ENCODE measurements at places on chromosomes 12 and 14.

DNA sequence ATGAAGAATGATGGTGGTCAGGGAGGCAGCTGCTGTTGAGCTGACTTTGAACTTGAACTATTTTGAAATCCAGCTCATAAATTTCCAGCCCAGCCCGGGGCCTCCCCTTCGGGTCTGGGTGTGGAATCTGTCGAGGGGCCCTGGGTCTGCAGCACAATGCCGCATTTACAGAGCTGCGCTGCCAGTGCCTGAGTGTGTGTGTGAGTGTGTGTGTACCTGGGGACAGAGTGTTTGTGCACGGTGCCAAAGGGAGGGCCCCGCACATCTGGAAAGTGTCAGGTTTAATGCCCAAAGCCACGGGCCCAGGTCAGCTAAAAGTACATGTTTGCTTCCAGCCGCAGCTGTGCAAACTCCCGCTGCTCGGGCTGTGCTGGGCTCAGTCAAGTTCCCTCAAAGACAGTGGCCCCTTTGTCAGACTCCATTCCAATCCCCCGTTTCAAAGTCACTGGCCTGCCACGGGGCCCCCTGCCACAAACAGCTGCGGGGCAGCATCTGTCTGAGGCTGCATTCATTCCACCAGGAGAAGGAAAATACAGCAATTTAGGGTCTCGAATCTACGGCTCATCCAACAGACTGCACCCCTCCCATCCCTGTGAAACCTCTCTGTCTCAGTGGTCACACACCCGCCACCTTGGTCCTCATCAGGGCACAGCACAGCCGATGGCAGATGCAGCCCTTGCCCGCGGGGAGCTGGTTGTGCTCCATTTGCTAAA, 16.3 kb upstream of the RFLNA start:
- DNase-seq, result no peak

GRCh38 chr12:40175045-40175444, 49.8 kb upstream of the LRRK2 start:
- no peak for DNase-seq

- DNase-seq, result no peak
Measured at GRCh38 chr14:82362452-82362851, 828.8 kb upstream of the SEL1L start.

- peak; percentile 46 for DNase-seq
Measured at GRCh38 chr12:1912580-1913376, 5.7 kb downstream of the CACNA2D4 start.

DNA sequence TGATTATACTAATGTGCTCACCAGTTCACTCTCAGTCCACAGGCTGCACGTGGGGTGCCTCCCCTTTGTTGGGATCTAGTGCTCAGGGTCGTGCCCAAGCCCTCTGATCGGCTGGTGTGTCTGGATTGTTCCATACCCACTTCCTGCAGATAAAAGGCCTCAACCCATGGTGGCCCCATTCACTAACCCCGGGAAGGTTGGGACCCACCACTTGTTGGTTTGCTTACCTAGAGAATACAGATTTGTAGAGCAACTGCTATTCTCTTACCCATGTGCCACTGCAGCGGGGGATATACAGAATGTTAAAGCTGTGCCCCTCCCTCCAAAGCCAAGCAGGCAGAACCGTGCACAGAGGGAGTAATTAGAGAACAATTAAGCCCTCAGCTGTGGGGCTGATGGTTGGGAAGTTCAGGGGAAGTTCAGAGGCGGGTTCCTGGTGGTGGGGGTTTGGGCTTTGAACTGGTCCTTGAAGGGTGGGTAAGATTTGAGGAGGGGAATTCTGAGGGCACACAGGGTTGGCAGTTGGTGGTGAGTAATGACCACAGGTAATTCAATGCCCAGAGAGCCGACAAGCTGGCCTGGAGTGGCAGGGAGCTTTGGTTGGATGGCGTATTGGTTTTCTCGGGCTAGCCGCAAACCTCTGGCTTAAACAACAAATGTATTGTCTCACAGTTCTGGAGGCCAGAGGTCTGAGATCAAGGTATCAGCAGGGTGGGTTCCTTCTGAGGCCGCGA, 68.8 kb downstream of the ADCK1 start:
- no peak for DNase-seq

- no peak for DNase-seq
Measured at GRCh38 chr12:21547437-21547836, 21.3 kb downstream of the SPX start.

- no peak for DNase-seq
Measured at GRCh38 chr12:64767495-64767894, 8.3 kb upstream of the GNS start.

DNA sequence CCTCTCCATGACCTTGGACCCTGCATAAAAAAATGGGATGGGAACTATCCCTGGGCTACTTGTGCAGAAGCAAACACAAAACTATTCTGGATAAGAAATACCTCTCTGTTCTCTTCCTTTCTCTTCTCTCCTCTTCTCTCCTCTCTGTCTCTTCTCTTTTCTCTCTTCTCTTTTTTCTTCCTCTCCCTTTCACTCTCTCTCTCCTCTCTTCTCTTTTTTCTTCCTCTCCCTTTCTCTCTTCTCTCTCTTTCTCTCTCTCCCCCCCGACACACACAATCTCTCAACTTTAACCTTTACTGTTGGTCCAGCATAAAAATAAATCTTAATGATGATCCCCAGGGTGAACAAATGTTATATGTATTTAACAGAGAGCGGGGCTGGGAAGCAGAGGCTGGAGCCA, 141.4 kb downstream of the SRGAP1 start:
- DNase-seq, result no peak

GRCh38 chr12:24488906-24489619, 459.8 kb downstream of the BCAT1 start:
- DNase-seq, result no peak

GRCh38 chr12:57989838-57990237, 48.5 kb downstream of the ATP23 start:
- DNase-seq, result no peak

DNA sequence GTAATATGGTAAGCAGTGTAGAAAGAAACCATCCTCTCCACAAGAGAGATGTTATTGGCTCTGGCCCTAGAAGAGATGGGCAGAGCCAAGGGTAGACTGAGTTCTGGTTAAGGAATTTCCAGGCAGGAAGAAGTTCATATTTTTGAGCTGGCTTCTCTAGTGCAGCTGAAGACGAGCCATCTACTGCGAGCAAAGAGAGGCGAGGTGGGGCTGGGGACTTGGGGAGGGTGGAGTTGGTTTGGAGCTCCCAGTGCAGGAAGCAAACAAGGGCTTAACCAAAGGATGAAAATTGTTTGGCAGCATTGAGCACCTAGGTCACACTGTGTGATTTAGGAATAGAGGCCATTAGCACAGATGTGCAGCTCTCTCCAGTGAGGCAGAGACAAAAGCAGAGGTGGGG, 239.6 kb downstream of the ZFP36L1 start:
- DNase-seq, result no peak

DNA sequence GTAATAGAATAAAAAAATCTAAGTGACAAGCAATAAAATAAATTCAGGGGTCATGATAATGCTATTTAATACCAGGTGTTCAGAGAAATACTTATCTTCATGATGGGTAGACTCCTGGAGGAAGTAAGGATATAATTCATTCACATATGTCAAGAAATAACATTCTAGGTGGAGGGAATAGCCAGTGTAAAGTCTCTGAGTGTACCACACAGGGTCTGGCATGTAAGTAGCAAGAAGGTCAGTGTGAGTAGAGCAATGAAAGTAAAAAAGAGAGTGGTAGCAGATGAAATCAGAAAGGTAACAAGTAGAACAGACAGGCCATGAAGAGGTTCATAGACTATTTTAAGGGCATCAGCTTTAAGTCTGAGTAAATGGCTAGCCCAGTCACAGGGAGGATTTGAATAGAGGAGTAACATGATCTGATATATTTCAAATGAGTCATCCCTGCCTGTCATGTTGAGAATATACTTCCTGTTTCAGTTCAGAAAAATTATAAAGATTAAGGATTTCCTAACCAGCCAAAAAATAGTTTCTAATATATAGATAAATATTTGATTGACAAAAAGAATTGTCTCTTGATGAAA, 519.9 kb downstream of the C12orf50 start:
- DNase-seq, result no peak

DNA sequence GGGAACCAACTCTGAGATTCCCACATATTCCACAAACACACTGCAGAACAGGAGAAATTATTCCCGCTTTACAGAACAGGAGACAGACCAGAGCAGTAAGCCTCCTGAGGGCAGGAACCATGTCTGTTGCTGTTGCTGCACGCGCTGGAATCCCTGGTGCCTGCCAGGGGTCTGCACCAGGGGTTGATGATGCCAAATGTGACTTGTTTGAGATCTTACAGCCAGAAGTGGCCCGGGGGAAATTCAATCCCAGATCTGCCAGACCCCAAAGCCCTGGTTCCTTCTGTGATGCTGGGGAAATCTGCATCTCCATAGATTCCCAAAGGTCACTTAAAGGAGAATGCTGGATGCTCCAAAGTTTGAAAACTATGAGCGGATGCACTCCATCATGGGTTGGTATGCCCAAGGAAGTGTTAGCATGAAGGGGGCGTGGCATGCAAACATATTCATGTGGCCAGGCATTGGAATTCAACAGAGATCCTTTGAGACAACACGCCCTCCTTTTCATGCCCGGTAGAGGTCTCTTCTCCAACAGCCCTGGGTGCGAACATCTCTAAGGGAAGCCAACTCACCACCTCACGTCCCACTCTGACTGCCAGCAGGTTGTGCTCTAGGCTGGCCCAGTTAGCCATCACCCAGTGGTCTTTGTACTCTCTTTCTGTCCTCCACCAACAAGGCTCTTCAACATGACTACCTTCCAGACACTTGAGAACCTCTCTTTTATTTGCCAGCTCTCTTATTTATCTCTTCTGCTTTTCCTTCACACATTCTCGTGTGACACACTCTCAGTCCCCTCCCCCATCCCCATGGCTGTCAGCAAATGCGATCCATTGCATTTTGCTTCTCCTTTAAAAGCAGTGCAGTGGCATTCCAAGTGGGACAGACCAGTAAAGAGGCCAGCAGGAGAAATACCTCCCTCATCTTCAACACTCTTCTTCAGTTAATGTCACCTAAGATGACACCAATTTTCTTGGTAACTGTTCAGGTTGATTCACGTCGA, 131.3 kb downstream of the ZFP36L1 start:
- DNase-seq, result no peak

All from iPS-NIHi11 (cell line).